ENCODE measurements at places on chromosomes 16 and 17.

- no peak for DNase-seq
Observed at GRCh38 chr17:12007466-12007865, 10.2 kb upstream of the ZNF18 start.

GRCh38 chr17:27222515-27222914, 71.4 kb upstream of the WSB1 start:
- no peak for DNase-seq

GRCh38 chr17:10756619-10757018, 26.8 kb upstream of the TMEM220 start:
- no peak for DNase-seq

DNA sequence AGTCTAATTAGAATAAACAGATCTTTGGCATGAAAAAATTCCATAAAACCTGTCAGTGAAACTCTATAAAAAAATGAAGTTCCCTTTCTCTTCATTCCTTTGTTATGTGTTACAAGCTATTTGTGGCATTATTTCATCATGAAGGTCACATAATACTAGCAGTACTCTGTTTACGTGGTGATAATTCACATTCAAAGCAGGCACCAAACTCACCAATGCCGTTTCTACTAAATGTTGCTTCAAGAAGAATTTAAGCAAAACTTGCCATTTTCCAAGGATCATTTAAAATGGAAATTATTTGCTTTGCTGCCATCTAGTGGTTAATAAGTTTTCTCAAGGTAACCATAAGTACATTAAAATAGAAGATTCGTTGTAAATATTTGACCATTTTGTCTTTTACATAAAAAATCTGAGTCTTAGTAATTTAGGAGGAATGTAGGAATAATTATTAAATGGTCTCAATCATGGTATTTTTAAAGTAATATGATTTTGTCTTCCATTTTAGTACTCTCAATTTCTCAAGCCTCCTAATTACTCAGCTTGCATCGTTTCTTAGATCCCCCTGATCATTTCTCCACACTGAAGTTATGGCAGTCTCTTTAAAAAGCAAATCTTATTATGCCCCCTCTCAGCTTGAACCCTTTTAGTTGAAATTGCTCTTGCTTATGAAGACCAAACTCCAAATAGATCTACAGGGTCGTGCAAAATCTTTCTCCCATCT, 80.8 kb downstream of the OMG start:
- no peak for DNase-seq

- DNase-seq: no peak
Observed at GRCh38 chr17:10071141-10071540, 127.3 kb downstream of the GAS7 start.

- DNase-seq: no peak
Observed at GRCh38 chr16:72847187-72848027, 200.5 kb downstream of the ZFHX3 start.

GRCh38 chr16:51569203-51569931, 418.3 kb upstream of the SALL1 start:
- DNase-seq: no peak

DNA sequence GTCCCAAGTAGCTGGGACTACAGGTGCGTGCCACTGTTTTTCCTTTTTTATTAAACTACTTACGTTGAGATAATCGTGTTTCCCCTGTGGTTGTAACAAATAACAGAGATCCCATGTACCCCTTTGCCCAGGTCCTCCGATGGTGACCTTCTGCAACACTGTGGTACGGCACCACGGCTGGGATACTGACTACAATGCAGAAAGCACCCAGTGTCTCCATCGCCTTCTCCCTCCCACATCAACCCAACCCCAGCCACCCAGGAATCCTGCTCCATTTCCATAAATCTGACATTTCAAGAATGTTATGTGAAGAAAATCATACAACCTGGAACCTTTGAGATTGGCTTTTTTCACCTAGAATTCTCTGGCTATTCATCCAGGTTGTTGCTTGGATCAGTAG, 22.1 kb downstream of the MPRIP start:
- DNase-seq: no peak

DNA sequence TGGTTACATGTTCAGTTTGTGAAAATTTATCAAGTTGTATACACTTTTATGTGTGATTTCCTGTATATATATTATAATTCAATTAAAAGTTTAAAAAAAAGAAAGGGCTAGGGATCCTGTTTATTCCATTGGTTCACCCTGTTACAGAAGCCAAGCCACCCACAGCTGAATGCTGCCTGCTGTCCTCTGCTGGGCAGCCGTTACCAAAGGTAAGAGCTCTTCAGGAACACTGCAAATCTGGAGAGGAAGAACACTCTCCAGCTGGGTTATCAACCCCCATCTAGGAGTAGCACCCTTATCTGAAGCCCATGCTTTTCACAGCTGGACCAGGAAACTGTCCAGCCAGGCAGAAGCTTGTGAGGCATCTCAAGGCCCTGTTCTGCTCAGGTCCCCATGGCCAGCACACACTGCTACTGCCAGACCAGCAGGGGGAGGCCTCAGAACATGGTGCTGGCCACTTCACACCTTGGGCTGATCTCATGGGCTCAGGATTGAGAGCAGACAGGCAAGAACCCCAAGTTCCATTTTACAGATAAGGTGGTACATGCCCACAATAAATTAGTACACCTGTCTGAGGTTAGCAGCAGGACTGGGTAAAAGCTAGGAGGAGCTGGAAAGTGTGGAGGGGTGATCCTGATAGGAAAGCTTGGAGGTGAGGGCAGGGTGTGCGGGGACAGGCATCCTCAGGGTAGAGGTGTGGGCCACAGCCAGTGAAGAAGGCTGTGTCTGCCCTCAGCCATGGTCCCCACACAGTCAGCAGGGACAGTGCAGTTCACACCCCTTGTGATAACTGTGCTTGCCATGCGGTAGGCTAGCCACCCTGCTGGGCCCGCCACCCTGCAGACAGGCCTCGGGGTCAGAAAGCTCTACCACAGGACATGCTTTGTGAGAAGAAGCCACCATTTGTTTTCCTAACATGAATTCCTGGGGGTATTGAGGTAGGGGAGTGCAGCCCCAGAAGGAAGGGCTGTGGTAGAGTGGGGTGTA, 54.3 kb upstream of the SREBF1 start:
- DNase-seq: peak; percentile 16

GRCh38 chr16:50763211-50763610, 21.3 kb downstream of the CYLD start:
- DNase-seq: no peak

GRCh38 chr16:58345574-58346354, 46.5 kb upstream of the GINS3 start:
- no peak for DNase-seq

Measured in effector CD4-positive, alpha-beta T cell (primary cell).